SJSA1 (cell line): ENCODE measurements at places on chromosomes 3 and 15.

DNA sequence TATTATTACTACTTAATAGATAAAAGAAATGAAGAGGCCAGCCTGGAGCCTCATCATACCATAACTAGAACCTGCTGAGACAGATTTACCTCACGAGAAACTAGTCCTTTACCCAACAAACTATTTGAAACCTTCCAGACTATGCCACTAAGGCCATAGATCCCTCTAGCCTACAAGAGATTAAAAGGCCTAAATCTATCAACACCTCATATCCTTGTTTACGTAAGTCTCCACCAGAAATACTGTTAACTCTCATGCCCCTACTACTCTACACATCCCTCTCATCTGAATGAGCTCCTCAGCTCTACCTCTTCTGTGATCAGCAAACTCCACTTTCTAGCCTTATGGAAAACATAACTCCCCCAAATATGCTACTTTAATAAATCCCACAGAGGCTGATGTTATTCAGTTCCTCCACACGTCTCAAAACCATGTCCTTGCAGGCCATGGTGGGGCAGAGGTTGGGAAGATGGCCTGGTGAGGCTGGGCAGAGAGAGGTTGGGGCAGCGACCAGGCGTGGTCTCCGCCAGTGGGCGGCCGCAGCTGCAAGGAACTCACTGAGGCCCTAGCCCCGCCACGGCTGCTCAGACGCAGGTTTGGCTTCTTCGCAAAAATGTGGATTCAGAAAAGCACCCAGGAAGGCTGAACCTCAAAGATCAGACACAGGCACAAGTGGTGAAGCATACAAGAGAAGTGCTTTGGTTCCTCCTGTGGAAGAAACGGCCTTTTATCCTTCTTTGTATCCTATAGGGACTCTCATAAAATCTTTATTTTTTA, 65.8 kb downstream of the GSK3B start:
- H3K27me3 ChIP-seq, result no peaks in the 10 kb centered on the region
- no peak overlapping the region for H3K4me3 ChIP-seq
- H3K36me3 ChIP-seq, result 0 out of 2 replicates have a peak, but pooled peaks cover 8% of the 10 kb centered on the region
- no peak for DNase-seq

- H3K27ac ChIP-seq, result no peak overlapping the region
- no peaks in the 10 kb centered on the region for H3K4me1 ChIP-seq
- no peaks in the 10 kb centered on the region for H3K36me3 ChIP-seq
- no peak overlapping the region for H3K4me3 ChIP-seq
These were observed 424.7 kb downstream of the ZBBX start for GRCh38 chr3:166955201-166955939.

GRCh38 chr15:34725556-34725955, 29.2 kb downstream of the GJD2 start:
- no peaks in the 10 kb centered on the region for H3K27me3 ChIP-seq
- peak overlapping the region; percentile 88 for H3K27ac ChIP-seq
- H3K4me1 ChIP-seq, result peaks cover 93% of the 10 kb centered on the region
- no peaks in the 10 kb centered on the region for H3K36me3 ChIP-seq
- no peak for DNase-seq

DNA sequence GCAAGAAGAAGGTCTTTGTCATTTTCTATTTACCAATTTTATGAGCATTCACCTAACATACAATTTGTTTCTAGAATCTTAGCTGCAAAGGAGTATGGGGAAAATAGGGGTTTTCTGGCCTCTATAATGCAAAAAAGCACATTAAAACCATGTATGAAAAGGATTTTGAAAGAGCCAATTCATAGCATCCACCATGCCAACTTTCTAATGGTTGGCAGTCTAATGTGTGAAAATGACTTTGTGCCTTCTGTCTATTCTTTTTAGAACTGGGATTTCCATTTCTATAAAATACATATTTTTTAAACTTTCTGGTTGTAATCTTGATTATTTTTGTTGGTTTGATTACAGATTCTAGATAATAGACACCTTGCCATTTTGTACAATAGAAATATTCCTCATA, 333.7 kb upstream of the CNTN6 start:
- DNase-seq, result no peak
- H3K4me3 ChIP-seq, result no peak overlapping the region
- H3K36me3 ChIP-seq, result no peaks in the 10 kb centered on the region
- H3K27me3 ChIP-seq, result no peaks in the 10 kb centered on the region
- no peaks in the 10 kb centered on the region for H3K4me1 ChIP-seq

DNA sequence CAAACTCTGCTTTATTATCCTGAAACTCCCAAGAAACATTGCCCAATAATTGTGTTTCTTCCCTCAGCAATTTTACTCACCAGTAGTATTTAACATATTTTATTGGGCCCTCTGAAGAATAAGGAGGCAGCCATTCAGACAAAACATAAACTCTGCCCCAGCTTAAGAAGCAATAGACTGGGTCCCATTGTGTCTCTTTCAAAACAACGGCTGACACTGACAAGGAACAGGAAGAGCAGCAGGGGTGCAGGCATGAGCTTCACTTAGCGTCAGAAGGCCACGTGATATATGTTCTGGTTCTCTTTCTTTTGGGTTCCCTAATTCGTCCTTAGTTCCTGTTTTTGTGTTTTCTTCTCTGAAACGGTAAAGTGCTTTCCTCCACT, 242.3 kb downstream of the FHIT start:
- no peak overlapping the region for H3K27ac ChIP-seq
- H3K4me3 ChIP-seq, result no peak overlapping the region
- DNase-seq, result no peak

DNA sequence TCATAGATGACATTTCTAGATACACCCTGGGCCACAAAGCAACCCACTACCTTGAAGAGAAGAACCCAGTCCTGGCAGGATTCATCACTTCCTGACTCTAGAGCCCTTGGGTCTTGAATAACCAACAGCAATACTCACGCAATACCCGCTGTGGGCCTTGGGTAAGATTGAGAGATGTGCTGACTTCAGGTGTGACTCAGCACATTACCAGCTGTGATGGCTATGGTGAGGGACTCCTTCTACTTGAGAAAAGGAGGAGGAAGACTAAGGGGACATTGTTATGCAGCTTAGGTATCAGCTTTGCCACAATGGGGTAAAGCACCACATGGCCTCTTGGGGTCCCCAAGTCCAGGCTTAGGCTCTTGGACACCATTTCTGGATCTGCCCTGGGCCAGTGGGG, 14.9 kb downstream of the C3orf33 start:
- H3K36me3 ChIP-seq, result no peaks in the 10 kb centered on the region
- H3K4me1 ChIP-seq, result no peaks in the 10 kb centered on the region

DNA sequence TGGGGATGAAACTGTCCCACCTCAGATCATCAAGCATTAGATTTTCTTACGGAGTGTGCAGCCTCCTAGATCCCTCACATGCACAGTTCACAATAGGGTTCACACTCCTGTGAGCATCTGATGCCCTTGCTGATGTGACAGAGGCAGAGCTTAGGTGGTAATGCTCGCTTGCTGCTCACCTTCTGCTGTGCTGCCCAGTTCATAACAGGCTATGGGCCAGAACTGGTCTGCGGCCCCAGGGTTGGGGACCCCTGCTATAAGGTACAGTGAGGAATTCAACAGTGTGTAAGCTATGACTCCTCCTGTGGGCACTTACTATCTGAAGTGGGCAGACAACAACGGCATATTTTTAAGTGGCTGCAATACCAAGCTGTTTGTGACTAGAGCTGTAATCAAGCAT, 187.9 kb upstream of the BHLHE40 start:
- H3K36me3 ChIP-seq, result no peaks in the 10 kb centered on the region
- no peaks in the 10 kb centered on the region for H3K27me3 ChIP-seq
- peaks cover 40% of the 10 kb centered on the region for H3K4me1 ChIP-seq
- no peak overlapping the region for H3K4me3 ChIP-seq

- H3K4me1 ChIP-seq, result 0 out of 2 replicates have a peak, but pooled peaks cover 4% of the 10 kb centered on the region
- H3K27me3 ChIP-seq, result no peaks in the 10 kb centered on the region
- no peaks in the 10 kb centered on the region; the same call in 1 of the 2 replicates for H3K36me3 ChIP-seq
- DNase-seq, result no peak
- no peak overlapping the region for H3K4me3 ChIP-seq
These were observed 43.2 kb downstream of the RIOX2 start for GRCh38 chr3:97928986-97929385.

DNA sequence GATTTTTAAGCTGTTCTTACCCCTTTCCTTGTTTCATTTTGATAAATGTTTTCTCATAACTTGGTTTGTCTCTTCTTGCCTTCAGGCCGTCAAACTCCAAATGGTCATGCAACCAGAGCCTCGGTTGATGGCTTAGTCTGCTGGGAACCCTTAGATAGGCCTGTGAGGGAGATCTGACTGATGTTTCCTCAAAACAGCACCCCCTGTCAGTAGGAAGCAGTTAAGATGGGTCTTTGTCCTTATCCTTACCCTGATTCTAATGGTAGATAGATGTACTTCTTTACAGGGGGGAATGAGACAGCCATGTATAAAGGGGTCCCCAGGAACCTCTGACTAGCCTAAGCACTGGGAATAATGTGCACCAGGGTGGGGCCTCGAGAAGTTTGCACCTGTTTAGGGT, 16.3 kb upstream of the OR5H1 start:
- H3K27ac ChIP-seq, result no peak overlapping the region
- no peaks in the 10 kb centered on the region for H3K36me3 ChIP-seq
- H3K4me3 ChIP-seq, result no peak overlapping the region
- no peaks in the 10 kb centered on the region for H3K4me1 ChIP-seq

DNA sequence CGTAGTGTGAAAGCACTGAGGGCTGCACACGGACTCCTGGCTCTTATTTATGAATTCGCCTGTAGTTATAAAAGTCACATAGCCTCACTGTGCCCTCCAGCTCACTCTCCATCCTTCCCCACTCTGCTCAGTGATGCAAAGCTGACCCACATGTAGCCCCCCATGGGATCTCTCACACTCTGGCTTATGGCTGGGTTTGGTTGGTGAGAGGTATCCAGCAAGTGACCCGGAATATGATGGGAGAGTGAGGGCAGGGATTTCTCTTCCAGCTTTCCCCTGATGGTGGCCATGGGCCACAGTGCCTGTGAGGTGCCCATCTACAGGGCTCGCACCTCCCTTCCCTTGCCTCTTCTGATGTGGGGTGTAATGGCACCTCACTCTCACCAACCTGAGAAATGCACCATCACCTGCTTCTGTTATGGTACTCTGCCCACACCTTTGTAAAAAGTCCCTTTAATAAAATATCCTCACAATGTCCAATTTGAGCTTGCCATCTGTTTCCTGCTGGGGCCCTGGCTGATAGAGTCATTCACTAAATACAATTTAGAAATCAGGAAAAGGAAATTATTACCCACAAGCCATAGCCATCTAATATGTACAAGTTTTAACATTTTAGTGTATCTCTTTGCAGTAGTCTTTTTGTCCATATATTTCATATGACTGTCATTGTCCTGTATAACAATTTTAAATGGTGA, 93.6 kb downstream of the SCN11A start:
- H3K27me3 ChIP-seq, result 0 out of 2 replicates have a peak, but pooled peaks cover 6% of the 10 kb centered on the region
- no peak overlapping the region for H3K27ac ChIP-seq
- H3K4me3 ChIP-seq, result no peak overlapping the region
- no peaks in the 10 kb centered on the region for H3K4me1 ChIP-seq
- no peaks in the 10 kb centered on the region for H3K36me3 ChIP-seq
- DNase-seq, result no peak

DNA sequence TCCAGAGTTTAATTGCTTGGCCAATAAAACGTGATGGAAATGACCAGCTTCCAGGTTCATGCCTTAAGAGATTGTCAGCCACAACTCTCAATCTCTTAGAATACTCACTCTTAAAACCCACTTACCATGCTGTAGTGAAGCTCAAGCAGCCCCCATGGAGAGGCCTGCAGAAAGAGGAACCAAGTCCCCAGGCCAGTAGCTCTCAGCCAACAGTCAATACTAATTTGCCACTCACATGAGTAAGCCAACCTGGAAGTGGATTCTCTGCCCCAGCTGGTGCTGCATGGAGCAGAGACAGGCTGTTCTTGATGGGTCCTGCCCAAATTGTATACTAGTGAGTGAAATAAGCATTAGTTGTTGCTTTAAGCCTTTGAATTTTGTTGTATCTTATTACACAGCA, 155.9 kb downstream of the OXSM start:
- DNase-seq, result no peak
- no peak overlapping the region for H3K4me3 ChIP-seq
- H3K4me1 ChIP-seq, result no peaks in the 10 kb centered on the region
- H3K36me3 ChIP-seq, result no peaks in the 10 kb centered on the region
- H3K27ac ChIP-seq, result no peak overlapping the region

DNA sequence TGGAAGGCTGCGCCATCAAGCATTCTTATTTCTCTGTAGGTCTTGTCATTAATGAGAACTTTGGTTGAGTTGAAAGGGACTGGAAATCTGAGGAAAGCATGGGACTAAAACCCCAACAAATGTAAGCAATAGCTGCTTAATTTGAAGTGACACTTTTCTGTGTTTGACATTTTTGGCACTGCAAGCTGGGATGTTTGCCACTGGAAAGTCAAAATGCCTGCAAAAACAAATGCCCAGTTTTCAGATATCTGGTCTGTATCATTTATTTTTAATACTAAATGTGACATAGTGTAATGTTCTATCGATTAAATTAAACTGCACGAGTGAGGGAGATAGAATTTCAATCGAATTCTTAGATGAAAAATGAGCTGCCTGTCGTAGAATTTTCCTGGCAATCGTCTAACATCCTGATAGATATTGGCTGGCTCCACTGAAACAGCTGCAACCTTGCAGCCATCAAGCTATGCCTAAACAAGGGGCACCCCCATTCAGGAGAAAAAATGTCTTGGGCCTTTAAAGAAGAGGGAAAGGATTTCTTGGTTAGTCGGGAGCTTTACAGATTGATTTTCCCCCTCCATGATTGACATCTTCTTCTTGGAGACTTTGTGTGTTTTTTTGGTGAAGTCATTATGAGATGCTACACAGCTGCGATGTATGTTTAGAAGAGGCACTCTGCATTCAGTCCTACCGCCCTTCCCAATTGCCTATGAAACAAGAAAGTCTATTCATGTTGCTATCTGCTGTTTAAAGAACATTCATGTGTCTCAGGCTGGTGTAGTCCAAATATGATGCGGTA, 316.7 kb upstream of the TBL1XR1 start:
- H3K27ac ChIP-seq, result no peak overlapping the region
- no peak for DNase-seq
- no peak overlapping the region for H3K4me3 ChIP-seq
- peaks cover 21% of the 10 kb centered on the region for H3K4me1 ChIP-seq
- no peaks in the 10 kb centered on the region for H3K27me3 ChIP-seq

DNA sequence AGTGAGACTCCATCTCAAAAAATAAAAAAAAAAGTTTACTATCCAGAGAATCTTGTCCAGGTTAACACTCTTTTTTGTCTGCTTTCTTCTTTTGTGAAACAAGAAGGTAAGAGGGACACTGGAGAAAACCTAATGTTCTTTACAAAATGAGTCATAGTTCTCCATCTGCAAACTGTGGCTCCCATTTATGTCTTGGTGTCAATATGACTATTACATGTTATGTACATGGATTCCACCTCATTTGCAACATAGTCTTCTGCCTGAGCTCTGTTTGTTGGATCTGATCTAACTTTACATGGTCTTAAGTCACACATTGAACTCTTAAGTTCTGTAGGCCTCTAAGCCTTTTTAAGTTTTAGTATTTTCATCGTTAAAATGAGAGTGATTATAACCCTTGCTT, 421.2 kb upstream of the TPRG1 start:
- peaks cover 10% of the 10 kb centered on the region for H3K4me1 ChIP-seq
- 0 out of 2 replicates have a peak, but pooled peaks cover 3% of the 10 kb centered on the region for H3K36me3 ChIP-seq
- H3K4me3 ChIP-seq, result no peak overlapping the region
- no peak for DNase-seq
